ENCODE measurements at places on chromosomes 7 and 10.
A peak's percentile ranks its signal among the peaks of the same experiment; 100 is the strongest.

- DNase-seq: peak; percentile 60
Observed at GRCh38 chr10:132446661-132447445, 49.9 kb downstream of the PWWP2B start.

DNA sequence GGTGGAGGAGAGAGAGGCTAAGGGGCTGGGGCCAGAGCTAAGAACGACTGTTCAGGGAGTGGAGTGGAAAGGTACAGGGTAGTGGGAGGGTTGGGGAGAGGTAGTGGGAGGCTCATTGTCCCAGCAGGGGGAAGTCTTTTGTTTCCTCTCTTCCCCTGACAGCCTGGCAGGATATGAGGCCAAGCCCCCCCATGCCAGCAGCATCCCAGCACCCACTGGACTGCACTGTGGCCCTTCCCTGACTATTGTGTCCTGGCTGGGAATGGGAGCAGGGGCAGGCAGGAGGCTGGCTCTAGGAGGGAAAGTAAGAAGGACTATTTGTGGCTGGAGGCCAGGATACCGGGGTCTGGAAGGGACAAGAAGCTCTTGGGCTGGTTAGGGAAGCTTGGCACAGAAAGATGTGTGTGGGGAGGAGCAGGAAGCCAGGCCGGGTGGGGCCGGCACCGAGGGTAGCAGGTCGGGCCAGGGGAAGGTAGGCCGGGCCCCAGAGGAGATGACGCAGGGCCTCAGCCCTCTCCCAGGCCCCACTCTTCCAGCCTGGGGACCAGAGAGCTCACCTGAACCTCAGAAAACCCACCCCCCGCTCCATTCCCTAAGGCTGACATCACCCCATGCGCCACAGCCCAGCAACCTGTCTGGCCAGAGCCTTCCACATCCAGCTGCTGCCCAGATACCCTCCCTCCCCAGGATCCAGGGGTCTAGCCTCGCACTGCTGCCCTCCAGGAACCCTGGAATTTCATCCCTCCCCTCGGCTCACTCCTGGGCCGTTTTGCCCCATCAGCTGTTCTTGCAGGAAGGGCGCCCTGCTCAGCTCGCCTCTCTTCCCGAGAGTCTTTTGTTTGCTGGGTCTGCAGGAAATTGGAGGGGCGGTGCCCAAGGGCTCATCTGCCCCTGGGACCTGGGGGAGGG is 8.8 kb upstream of the EPHB4 start:
- no peak for DNase-seq

DNA sequence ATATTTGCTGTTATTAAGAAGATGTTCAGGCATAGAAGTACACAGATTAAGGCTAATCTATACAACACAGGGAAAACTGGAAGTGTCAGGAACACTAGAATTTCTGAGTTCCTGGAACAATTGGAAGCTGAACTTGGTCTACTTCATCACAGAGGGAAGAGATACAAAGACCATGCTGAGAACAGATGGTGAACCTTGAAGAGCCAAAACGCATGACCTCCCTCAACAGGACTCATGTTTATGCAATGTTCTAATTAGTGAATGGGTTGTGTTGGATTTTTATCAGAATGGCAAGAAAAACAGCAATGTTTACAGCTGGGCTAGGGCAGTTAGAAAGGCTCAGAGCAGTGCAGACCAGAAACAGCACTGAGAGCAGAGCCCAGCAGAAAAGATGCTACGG is 94.9 kb downstream of the SFMBT2 start:
- DNase-seq: no peak

GRCh38 chr10:113522460-113522859 is 30.4 kb upstream of the HABP2 start:
- DNase-seq: peak; percentile 8

- no peak for DNase-seq
Observed at GRCh38 chr10:71081912-71082311, 130.5 kb upstream of the UNC5B start.

GRCh38 chr10:70838270-70838805 is 22.6 kb downstream of the SGPL1 start:
- DNase-seq: no peak

DNA sequence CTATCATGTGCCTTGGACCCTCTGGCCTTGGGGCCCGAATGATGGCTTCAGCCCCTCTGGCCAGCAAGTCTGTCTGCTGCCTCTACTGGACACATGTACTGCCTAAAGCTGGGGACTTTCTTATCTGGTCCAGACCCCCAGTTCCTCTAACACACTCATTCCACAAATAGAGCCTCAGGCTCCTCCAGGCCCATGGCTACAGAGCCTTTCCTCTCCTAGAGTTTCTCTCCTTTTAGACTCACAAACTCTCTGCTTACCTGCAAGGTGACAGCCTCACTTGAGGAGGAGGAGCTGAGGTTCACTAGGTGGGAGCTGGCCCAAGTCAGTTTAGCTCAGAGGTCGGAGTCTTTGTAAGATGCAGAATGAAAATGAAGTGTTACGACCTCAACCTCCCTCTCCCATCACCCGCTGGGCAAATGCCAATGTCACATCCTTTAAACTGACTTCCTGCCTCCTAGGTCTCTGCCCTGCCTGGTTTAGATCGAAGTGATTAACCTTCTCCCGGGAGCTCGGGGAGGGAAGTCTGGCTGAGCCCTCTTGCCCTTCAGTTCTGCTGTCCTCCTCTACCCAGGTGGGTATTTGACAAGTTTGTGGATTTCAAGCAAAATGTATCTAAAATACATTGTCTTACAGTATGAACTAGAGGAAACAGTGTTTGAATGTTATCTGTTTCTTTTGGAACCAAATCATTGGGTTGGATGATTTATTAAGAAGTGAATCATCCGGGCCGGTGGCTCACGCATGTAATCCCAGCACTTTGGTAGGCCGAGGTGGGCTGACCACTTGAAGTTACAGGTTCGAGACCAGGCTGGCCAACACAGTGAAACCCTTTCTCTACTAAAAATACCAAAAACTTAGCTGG is 71.9 kb upstream of the TNS3 start:
- DNase-seq: peak; percentile 64

DNA sequence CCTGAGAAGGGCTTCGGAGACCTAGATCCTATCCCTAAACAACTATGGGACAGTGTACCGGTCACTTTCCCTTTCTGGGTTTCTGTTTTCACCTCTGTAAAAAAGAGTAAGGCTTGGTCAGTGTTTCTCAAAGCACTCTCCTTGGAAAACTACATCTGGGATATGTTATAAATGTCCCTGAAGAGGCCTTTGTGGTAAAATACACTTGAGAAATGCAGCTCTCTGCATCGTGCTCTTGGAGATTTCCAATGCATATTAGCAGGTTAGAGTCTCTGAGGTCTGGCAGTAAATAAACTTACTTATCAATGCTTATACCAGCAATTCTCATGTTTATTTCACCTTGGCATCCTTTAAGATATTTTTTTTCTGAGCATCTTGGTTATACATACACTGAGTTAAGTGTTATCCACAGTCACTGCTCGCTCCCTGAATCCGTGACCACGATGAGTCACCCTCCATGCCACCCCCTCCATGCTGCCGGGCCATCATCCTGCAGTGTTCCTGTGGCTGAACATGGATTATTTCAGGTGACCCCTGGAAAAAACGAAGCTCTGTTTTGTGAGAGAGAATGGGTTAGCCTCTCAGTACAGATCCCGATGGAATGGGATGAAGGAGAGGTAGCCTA is 3.3 kb upstream of the TBXAS1 start:
- peak; percentile 60 for DNase-seq

GRCh38 chr10:104268405-104268712 is 625 bp upstream of the GSTO2 start:
- DNase-seq: no peak

DNA sequence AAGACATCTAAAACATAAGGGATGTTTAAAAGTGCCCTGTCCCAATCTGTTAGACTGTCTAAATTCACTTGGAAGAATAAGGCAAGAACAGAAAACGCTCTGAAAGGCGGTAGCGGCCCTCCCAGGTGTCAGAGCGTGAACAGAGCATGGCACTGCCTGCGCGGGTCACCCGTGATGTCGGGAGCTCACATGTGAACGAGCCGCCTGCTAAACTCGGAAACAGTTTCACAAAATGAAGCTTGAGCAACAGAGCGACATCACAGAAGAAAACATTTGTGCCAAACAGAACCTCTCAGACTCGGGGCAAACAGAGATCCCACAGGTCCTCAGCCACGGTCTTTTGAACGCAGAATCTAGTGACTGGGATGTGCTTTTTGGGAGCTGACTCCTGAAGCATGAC is 12.8 kb downstream of the BRI3 start:
- DNase-seq: no peak
